ENCODE measurements at places on chromosomes 11 and 22.

DNA sequence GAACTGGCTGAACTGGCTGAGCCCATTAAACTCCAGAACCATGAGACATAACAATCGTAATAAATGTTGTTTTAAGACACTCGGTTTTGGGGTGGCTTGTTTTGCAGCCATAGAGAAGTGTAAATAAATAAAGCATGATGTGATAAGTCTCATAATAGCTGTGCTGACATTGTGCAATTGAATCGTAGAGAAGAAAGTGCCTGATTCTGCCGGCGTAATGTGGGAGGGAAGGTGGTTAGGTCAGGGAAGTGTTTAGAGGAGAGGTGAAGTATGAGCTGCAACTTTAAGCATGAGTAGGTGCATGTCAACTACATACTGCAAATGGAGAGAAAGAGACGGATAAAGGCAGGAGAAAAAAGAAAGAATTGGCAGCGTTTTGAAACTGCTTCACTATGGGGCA lies 217.1 kb downstream of the BLID start:
- no peak for DNase-seq

- DNase-seq, result no peak
Measured at GRCh38 chr22:36852056-36852973, 8.5 kb upstream of the NCF4 start.

GRCh38 chr11:32706985-32707741 lies 87.3 kb downstream of the CCDC73 start:
- DNase-seq, result no peak

GRCh38 chr11:9206496-9206895 lies 58.7 kb downstream of the DENND5A start:
- DNase-seq, result no peak

- DNase-seq, result no peak
Measured at GRCh38 chr11:123235117-123235655, 40.1 kb upstream of the CLMP start.

GRCh38 chr22:30414525-30415047 lies 11.0 kb upstream of the MTFP1 start:
- no peak for DNase-seq

DNA sequence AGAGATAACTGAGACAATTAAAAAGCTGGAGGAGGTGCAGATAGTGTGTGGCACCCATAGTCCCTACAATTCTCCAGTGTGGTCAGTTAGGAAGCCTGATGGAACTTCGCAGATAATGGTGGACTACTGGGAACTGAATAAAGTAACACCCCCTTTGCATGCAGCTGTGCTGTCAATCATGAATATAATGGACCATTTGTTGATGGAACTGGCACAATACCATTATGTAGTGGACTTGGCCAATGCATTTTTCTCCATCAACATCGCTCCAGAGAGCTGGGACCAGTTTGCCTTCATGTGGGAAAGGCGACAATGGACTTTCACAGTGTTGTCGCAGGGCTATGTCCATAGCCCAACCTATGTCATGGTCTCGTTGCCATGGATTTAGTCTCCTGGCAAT lies 324.2 kb downstream of the TMEM135 start:
- no peak for DNase-seq

GRCh38 chr11:113781682-113782081 lies 2.1 kb downstream of the CLDN25 start:
- DNase-seq, result no peak

DNA sequence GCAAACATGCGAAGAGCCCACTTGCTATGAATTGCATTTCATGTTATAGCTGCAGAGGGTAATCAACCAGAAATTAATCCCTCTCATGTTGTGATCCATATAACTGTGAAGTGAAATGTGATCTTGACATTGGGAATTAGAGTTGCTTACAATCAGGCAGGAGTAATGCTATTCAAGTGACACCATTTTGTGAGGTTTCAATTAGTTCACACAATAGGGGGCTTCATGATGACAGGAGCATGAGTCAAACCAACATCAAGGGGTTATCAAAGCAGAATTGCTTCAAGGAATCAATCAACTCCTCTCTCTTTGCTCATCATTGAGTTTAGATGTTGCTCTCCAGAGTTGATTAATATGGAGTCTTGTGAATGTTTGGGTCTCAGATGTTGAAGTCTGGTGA lies 1585.2 kb upstream of the TENM4 start:
- DNase-seq, result no peak

GRCh38 chr11:116336540-116336939 lies 436.2 kb downstream of the BUD13 start:
- DNase-seq, result no peak

GRCh38 chr11:111417766-111418435 lies 38.8 kb upstream of the POU2AF1 start:
- DNase-seq, result no peak

GRCh38 chr11:134207538-134208239 lies 16.1 kb downstream of the NCAPD3 start:
- no peak for DNase-seq

- no peak for DNase-seq
Measured at GRCh38 chr22:21837248-21837979, 30.0 kb downstream of the MAPK1 start.

DNA sequence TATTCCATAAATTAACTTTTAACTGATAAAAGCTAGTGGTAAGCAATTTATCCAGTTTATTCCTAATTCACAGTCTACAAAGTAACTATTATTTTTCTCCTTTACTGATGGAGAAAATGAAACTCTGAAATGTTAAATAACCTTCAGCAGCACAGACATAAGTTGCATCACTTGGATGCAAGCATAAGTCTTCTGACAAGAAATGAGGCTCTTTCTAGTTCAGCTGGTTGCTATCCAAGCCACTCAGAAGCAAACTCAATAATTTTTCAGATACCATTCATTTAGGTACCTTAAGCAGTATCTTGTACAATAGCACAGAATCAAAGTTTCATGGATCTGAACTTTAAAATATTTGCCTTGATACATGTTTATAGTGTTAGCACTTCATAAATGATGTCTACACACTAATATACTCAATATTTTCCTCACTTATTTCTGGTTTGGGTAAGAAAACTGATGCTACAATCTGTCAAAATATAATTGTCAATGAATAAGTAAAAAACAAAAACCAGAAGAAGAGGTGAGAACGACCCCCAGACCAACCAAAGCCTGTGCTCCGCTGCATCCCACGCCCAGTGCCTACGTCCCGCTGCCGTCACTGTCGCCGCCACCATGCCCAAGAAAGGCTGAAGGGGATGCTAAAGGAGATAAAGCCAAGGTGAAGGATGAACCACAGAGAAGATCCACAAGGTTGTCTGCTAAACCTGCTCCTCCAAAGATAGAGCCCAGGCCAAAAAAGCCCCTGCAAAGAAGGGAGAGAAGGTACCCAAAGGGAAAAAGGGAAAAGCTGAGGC lies 18.1 kb downstream of the FAM168A start:
- DNase-seq, result no peak

DNA sequence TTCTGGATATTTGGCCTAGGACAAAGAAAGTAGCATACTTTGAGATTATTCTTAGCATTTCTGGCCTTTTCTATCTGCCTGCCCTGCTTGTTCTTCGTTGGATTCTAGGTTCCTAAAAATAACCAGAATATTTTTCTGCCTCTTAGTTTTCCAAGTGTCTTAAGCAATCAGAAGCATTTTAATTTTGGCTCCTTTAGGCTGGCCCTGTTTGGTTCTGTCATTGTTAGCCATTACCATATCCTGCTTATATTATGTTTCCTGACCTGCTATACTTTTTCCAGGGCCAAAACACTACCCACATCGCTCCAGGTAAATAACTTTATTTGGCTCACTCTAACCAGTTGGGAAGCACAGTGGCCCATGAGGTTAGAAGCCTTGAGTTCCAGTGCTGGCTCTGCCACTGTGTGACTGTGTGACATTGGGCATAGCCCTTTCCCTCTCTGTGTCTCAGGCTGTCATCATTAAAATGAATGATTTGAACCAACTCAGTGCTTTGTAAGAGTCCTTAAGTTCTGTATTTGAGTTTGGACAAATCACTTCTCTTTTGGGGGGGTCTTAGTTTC lies 91.1 kb downstream of the STIM1 start:
- no peak for DNase-seq

- DNase-seq, result no peak
Measured at GRCh38 chr11:91527380-91528030, 697.1 kb upstream of the FAT3 start.

DNA sequence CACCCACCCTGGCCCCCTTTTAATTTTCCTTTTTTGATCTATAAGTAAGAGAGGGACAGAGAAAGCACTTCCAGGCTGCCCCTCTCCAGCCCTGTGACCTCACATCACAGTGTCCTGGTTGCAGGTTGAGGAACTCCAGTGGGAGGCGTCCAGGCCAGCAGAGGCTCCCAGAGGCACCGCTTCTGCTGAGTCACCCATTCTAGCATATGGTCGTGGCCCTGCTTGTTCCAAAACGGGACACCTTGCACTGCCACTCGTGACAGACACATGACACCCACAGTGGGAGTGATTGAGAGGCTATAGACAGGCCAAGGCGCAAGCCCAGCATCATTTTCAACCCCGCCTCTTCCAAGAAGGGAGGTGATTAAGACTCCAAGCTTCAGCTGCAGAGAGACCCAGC lies 16.0 kb upstream of the TMPRSS4 start:
- DNase-seq, result no peak

DNA sequence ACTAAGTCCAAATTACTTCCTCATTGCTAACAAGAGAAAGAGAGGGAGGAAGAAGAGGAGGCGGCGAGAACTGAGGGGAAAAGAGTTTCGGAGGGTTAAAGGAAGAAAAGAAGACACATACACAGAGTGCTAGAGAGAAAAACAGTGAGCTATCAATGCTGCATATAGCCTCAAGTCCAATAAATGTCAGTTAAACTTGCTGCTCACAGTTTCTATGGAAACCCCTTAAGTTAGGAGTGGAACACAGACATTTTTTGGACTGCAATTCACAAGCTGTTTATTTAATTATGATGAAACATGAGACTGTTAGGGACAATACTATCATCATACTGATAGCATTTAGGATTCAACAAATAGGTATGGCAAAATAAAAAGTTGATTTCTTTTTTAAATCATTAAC lies 1320.4 kb downstream of the LRRC4C start:
- no peak for DNase-seq

- DNase-seq, result no peak
Measured at GRCh38 chr11:104078995-104079394, 42.6 kb downstream of the DDI1 start.

GRCh38 chr11:42901084-42901483 lies 410.7 kb upstream of the API5 start:
- no peak for DNase-seq

DNA sequence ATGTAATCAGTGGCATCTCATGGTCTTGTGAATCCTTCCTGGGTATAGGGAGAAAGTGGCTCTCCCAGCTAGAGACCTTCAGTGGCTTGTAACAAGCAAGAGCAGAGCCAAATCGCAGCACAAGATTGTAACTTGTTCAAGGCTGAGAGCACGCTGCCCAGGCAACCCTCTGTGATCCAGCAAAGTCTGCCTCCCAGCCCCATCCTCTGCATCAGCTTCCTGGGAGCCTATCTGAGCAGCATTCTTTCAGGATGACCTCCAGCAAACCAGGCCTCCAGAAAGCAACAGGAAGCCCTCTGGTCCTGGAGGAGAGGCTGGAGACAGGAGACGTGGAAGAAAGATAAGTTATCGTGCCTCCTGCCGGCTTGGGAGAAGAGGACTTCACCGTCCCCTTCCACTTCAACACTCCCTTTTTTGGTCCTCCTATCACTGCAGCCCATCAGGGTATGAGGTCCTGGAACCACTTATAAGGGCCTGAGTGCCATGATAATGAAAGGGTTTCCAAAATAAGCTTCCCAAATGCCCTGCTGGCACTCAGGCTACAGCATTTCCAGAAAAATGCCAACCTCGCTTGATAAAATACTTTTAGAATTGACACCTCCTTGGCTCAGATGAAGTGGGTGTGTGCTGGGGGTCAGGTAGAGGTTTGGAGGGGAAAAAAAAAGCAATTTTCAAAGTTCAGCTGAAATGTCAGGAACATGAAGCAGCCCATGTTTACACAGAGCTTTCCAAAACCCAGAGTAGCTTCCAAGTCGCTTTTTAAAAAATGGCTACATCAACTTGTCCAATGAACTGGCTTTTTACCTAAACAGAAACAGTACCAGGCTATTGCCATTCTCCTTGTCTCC lies 80.2 kb downstream of the PLEKHA7 start:
- DNase-seq, result no peak

DNA sequence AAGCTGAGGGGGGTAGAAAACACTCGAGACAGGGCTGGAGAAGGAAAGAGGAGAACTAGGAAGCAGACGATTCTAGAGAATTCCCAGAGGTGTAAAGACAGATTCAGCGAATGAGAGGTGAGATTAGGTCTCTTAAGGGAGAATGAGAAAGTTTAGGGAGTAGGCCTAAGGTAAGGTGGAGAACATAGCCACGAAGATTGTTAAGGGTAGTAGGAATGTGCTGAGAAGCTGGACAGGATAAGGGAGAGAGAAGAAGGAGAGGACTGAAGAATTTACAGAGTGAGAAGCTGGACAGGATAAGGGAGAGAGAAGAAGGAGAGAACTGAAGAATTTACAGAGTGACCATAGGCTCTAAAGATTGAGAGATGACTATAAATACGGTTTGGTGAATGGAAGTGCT lies 908 bp downstream of the PPME1 start:
- DNase-seq, result no peak

GRCh38 chr11:93751001-93751400 lies 9.5 kb downstream of the C11orf54 start:
- no peak for DNase-seq

- no peak for DNase-seq
Measured at GRCh38 chr11:12769834-12770345, 95.7 kb downstream of the TEAD1 start.

DNA sequence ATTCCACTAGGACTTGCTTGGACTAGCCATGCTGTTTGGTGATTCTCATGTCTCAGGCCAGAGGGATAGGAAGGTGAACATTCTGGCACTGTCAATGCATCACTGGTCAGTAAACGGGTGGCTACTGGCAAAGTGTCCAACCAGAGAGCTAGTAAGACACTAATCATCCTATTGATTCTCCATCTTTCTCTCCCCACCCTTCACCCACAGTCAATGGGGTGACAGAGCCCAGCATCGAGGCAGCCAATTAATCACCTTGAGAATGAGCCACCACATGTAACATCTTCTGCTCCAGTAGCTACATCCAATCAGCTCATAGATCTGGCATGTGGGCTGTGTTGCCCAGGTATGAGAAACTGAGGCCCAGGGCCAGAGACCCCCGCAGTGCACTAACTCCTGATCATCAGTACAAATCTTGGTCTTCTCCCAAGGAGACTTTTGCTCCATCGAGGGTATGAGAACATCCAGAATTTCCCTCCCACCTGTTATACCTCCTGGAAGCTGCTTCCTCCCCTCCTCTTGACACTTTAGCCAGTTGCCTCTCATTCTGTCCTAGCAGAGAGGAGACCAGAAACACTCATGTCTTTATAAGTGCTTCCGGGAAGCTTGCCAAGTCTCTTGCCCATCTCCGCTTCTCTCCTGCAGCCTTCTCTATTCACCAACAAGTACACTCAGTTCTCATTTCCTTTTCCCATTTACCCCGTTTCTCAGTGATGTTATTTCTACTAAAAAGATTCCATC lies 17.0 kb downstream of the HTR3A start:
- no peak for DNase-seq
